ENCODE measurements at places on chromosomes 11 and 22.

DNA sequence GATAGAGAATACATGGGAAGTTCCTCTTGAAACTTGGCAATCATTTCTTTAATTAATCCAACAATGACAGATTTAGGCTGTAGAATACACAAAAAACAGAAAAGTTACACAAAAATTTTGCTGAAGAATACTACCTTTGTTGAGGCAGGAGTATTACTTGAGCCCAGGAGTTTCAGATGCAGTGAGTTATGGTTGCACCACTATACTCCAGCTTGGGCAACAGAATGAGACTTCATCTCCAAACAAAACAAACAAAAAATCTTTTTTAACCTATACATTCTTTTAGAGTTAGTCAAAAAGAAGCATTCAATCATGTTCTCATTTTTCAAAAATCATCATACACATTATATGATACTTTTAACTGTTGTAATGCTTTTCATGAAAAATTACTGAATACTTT lies 22.1 kb downstream of the UEVLD start:
- DNase-seq = peak; percentile 25

DNA sequence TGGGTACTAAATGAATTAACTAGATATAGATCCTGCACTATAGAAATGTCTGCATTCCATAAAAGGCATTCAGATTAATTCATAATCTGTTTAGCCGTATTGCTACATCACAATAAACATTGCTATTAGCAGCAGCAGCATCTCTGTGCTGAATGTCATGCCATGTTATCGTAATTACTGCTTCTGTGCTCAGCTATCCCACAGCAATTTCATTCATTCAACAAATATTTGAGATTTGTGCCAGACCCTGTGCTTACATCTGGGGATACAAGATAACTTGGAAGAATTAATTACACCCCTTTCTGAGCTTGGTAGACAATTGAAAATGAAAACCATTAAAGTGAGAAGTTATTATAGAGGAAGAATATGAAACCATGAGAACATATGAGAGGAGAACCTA lies 185.8 kb upstream of the C11orf87 start:
- DNase-seq = no peak

DNA sequence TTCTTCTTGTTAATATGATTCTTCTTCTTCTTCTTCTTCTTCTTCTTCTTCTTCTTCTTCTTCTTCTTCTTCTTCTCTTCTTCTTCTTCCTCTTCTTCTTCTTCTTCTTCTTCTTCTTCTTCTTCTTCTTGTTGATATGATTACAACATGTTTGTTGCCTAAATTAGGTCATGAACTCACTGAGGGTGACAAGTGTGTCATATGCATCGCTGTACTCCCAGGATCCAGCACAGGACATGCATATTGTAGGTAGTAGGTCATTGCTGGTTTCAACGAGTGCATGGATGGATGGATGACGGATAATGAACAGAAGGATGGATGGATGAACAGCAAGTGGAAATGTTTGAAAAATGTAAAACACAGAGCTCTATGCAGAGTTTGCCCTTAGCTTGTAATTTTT lies 14.9 kb upstream of the PVALB start:
- no peak for DNase-seq

DNA sequence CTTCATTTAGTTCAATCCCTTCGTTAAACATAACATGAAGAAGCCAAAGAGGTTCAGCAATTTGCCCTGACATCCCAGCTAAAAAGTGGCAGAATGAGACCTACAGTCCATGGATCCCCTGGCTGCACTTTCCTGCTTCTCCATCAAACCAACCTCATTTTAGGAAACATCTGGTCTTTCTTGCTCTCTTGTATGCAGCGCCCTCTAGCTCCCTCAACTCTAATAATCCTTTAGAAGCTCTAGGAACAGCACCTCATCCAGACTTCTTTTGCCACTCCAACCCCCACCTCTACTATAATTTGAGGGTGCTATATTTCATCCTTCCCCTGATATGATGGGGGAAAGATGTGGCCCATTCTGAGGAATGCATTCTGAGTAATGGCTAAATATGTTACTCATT lies 7.4 kb downstream of the CNTF start:
- DNase-seq = peak; percentile 76

GRCh38 chr11:3686751-3687150 lies 15.6 kb upstream of the CHRNA10 start:
- peak; percentile 30 for DNase-seq

DNA sequence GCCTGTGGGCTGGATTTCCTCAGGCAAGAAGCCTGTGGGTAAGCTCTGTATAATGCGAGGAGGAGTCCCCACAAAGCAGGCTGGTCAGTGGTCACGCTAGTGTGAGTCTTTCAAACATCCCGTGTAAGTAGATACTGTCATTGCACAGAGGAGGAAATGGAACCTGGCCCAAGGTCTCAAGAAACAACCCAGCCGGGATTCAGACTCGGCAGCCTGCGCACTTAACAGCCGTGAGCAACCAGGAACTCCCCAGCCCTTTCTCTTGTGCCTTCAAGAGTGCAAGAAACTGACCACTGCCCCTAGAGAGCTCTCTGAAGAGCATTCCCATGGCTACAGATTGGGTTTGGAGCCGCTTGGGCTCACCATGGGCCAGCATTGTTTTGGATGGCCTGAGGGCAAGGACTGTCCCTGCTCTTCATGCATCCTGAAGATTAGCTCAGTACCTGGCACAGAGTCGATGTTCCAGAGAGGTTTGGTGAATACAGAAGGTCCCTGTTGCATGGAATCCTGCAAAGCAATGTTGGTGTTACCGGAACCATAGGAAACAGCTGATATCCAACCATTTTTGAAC lies 6.0 kb downstream of the MPST start:
- no peak for DNase-seq

- DNase-seq = no peak
These were observed 1208.0 kb downstream of the BRD1 start for GRCh38 chr22:48619721-48620120.

DNA sequence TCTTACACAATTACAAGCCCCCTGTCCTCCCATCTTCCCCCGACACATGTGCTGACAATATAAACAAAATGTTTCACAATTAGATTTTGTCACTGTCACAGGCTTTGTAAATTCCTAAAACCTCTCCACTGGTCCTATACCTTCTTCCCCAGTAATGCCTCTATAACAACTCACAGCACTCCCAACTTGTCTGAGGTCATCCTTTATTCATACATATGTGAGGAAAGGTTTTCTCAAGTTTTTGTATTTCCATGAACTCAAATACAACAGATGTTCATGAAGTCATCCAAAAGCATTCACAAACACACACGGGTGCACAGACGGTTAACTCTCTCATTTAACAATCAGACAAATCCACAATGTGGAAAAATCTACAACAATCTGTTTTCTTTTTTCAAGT lies 1.9 kb downstream of the OR52H1 start:
- DNase-seq = peak; percentile 19

GRCh38 chr22:49334449-49334789 lies 493.3 kb downstream of the BRD1 start:
- DNase-seq = no peak

DNA sequence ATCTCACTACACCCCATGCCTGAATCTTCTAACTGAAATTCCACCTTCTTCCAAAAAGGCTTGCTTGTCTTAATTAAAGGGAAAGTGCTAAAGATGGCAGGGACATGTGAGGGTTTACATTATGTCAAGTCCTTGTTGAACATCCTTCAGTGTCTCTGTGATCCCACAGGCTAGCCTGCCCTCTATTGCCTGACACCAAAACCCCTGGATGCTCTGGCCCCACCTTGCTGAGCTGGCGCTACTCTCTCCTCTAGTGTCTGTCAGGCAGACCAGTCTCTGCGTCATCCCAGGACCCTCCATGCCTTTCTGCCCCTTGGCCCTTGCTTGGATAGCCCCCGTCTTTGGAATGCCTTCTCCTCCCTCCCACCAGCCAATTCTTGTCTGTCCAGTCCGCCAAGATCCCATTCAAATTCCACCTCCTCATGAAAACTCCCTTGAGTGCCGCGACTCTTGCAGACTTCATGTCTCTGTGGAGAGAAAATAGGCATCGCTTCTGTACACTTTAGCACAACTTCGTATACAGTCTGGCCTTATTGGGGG lies 69.3 kb downstream of the PKNOX2 start:
- DNase-seq = no peak

GRCh38 chr22:47295226-47295901 lies 532.9 kb downstream of the TBC1D22A start:
- no peak for DNase-seq

DNA sequence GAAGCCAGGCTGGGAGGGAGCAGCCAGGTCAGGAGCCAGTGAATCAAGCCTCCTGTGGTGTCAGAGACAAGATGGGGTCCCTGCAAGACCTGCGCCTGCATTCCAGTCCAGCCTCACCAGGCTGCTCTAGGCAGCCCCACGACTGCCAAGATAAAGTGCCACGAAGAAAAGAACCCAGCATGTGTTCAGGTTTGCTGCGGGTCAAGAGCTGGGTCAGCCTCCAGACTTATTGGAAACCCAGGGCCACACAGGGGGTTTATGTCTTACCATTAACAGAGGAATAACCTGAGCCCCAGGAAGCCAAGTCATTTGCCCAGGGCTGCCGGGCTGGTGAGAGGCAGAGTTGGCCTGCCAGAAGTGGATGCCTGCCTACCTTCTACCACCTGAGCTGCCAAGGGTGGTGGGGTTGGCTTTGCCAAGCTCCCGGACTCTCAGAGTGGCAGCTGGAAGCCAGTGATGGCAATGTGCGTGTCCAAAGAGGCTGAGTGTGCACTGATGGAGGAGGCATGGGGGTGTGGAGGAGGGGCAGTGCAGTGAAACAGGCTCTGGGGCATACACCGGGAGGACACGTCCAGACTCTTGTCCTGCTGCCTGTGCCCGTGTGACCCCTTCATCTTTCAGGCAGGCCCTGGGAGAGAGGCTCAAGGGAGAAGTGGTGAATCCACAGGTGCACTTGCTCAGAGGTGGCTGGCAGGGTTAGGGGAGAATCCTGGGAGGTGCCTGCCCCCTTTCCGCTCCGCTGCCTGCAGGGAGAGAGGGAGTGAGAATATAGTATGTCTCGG lies 1.7 kb downstream of the RASD2 start:
- no peak for DNase-seq

DNA sequence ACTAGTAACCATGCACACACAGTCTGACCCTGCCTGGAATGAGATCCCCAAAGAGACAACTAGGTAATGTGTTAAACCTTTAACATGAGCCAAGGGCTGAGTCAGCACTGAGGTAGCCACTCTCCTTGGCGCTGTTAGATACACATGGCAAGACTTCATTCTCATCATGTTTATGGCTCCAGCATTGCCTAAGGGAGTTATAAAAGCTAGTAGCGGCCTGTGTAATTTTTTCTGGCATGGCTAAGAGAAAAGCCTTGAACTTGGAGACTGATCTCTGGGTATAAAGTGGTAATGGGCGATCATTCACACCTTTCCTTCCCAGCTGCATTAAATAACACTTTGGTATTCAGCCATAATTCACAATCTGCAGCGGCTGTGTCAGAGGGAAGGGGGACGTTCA lies 779.7 kb upstream of the LRRC4C start:
- peak; percentile 88 for DNase-seq

GRCh38 chr11:61603667-61604066 lies 22.8 kb upstream of the SYT7 start:
- DNase-seq = no peak

DNA sequence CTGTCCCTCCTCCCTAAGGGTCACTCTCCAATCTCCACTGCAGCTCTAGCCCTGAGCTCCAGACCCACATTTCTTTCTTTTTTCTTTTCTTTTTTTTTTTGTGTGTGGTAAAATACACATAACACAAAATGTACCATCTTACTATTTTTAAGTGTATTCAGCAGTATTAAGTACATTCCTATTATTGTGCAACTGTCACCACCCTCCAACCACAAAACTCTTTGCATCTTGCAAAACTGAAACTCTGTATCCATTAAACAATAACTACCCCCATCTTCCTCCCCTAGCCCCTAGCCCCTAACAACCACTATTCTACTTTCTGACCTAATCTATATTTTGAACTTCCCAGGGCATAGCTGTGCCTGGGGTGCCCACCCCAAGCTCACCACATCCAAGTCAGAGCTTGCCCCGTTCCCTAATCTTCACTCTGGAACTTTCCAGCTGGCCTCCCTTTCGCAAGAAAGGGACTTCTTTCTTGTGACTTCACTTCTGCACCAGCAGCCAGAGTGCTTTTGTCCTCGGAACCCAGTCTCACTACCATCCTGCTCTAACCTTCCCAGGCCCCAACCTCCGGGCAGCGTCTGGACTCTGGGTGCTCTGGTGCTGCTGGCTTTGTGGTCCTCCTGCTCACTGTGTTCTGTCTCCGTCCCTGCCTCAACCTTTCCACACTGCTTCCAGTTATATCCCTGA lies 30.7 kb downstream of the PARVG start:
- peak; percentile 44 for DNase-seq

DNA sequence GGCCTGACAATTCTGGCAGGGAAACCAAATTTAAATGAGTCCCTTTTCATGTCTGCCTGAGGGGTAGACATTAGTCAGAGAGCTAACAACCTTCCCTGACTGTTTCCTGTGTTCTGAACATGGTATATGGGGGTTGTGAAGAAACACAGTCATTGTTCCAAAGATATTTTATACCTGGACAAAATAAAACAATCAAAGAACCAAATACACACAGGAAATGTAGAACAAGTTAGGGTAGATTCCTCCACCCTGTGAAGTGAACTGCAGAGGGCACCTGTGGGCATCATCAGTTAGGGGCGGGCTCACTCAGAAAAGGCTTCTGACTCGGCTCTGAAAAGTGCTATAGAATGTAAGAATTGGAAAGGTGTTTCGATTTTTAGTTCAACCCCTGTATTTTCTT lies 231.9 kb upstream of the CADM1 start:
- no peak for DNase-seq

DNA sequence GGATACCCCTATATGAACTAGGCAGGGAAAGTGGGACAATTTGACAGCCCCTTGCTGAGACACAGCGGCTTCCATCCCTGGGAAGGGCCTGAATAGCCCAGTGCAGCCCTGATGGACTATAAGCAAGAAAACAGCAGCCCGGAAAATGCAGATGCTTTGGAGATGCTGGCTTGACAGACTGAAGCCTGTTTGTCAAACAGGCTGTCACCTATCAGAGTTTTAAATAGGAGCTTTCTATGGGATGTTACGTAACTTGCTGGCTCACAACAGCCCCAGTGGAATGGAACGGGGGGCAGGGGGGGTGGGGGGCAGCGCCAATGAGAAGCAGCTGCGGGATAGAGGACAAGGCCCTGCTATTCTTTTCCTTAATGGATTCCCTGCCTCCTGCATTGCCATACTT lies 91.9 kb upstream of the NTM start:
- DNase-seq = no peak
